ENCODE measurements at places on chromosomes 5 and 9.

- no peak for ATAC-seq
These were observed 15.1 kb downstream of the ADCY2 start for GRCh38 chr5:7410936-7411511.

GRCh38 chr9:93646640-93647178 lies 70.3 kb downstream of the PHF2 start:
- no peak for ATAC-seq

- no peak for ATAC-seq
These were observed 10.7 kb downstream of the LOX start for GRCh38 chr5:122067390-122067789.

- no peak for ATAC-seq
These were observed 11.7 kb upstream of the OR13D1 start for GRCh38 chr9:104682642-104683041.

- ATAC-seq = no peak
These were observed 117.5 kb downstream of the ADAMTS2 start for GRCh38 chr5:179227580-179228311.

DNA sequence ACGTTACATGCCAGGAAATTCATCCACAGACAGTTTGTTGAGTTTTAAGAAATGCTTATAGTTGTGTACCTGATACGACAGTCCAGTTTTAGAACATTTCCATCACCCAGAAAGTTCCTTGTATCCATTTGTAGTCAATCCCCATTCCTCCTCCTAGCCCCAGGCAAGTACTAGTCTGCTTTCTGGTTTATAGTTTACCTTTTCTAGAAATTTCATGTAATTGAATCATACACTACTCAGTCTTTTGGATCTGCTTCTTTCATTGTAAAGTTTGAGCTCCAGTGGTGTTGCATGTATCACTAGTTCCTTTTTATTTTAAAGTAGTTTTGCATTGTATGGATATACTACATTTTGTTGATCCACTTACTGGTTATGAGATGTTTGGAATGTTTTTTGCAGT lies 291.2 kb downstream of the AOPEP start:
- ATAC-seq = no peak

GRCh38 chr5:18984559-18985080 lies 1003.4 kb downstream of the CDH18 start:
- no peak for ATAC-seq

DNA sequence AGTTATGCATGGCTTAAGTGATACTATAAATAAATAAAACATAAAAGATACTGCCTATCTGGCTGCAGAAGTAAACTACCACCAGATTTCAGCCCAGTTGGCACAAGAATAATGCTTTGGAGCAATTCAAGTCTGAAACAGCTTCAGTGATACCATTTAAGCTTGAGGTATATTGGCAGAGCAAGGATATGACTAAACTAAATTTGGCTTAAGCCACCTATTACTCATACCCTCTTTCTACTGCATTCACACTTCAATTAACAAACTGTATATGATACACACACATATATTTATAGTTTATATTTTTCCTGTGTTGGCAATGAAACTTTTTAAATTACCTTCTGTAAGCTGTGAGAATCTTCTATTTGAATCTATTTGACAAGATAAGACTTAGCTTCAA lies 431.9 kb downstream of the ANXA1 start:
- peak; percentile 90 for ATAC-seq

DNA sequence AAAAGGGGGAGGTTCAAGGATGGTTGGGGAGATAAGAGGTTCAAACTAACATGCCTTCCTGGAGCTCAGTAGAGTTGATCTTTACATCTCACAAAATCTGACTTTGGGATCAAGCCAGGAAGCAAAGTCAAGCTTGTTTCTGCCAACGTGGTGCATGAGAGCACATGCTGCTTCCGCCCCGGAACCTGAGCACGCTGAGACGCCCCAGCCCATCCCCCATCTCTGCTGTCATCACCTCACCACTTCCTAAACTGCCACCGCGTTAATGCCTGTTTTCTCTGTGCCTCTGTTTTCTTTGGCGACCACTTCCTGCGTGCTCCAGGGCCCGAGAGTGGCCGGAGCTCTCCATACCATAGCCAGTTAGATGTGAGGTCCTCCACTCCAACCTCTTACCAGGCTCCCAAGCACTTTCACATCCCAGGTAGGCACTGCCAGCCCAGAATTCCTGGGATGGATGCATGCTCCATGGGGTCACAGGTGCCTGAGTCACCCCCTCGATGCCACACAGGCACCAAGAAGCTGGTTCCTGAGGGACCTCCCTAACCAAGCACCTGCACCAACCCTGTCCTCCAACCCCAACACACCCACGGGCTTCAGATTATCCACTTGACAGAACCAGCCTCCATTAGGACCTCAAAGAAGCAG lies 31.2 kb upstream of the AFAP1L1 start:
- peak; percentile 62 for ATAC-seq

DNA sequence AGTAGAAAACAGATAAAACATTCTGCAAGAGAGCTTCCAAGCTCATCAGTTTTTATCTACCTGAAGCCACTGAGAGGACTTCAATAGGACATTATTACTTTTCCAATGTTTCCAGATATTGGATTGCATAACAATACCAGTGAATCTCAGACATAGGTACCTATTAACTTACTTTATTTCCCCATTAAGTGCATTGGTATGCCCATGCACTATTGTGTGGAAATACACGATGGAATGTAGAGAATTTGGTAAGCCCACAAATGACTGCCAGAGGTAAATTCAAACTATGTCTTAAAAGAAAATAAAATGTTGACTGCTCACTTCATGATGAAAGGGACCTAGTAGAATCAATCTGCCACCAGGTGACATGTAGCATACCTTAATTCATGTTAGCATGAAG lies 48.1 kb upstream of the PRR16 start:
- ATAC-seq = no peak

DNA sequence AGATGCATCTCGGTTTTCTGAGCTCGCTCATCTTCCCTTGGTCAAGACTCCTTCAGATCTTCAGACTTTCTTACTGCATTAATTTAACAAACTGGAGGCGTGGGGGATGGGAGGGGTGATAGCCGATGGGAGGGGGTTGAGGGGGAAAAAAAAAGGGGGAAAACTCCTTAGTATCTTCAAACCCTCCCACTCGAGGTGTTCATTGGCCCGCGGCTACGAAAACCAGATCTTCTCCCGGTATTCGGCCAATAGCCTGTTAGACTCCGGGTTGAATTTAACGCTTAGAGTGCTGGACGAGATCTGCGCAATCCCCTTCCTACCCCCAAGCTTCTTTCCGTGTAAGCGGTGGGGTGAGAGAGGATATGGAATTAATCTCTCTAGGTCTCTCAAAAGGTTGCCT lies 689 bp upstream of the GLRA1 start:
- no peak for ATAC-seq

GRCh38 chr5:72433522-72433921 lies 73.7 kb downstream of the ZNF366 start:
- ATAC-seq = peak; percentile 46

DNA sequence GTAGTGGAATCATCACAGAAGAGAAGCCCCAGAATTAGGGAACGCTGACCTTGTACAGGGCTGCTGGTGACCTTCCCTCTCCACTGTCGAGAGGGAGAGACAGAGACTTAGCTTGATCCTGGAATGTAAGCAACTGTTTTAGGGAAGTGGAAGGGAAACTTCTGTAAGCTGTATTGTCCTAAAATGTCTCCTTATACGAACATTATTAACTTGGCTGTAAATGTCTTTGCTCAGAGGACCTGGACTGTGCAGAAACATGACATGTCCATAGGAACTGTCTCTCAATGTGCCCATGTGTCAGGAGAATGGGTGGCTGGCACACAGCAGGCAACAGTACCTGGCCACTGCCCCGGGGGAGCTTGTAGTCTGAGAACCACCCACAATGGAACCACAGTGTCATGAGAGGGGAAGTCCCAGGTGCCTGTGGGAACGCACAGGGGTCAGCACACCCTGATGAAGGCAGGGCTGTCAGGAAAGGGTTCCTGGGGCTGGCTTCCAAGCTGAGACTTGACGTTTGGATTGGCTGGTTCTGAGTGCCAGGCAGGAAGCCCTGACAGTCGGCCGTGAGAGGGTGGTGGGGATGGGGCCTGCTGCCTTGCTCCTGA lies 34.0 kb downstream of the DAP start:
- no peak for ATAC-seq

DNA sequence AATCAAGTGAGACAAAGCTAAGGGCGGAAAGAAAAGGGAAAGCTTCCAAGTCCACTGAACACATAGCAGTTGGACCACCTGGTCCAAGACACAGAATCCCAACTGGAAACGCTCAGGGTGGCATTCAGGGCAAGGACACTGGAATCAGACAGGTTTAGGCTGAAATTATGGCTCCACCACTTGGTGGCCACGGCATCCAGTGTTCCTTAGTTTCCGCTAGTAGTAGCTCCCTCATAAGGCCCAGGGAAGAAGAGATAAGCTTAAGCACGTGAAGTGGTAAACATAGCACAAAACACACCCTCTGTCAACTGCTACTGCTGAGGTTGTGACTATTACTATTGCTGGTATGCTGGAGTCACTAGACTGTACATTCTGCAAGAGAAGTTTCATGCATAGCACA lies 209.4 kb downstream of the GLIS3 start:
- no peak for ATAC-seq

DNA sequence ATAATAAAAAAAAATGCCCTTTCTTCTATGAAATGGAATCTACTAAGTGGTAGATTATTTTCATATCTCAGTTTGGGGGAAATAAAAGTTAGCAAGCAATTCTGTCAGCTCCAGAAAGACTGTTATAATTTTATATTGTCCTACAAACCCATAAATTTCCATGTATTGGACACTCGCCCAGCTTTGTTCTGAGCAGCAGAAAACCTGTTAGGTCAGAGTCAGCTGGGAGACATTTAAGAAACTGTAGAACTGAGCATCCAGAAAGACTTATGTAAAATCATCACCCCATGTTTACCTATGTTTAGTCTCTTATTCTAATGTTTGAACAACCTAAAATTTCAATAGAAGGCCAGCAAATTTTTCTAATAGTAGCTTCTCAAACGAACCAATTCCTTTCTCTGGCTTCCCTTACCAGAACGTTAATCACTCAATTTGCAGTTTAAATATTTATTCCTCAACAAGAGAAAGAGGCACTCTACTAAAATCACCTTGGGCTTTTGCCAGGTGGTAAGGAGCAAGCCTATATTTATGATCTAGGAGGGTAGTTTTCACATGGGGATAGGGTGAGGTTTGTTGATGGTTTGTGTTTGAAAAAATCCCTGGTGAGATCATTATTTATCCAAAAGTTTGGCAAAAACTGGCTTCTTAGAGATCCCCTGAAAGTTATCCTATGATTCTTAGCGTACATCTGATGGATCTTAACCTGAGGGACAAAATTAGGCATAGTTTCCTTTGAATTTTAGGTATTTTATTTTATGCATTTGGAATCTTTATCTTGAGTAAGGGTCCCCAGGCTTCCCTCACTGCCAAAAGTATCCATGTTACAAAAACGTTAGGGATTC lies 34.4 kb downstream of the MACROH2A1 start:
- ATAC-seq = no peak

GRCh38 chr9:135901826-135902225 lies 5.5 kb downstream of the CAMSAP1 start:
- no peak for ATAC-seq

GRCh38 chr5:151886546-151887275 lies 37.9 kb downstream of the GLRA1 start:
- no peak for ATAC-seq

- no peak for ATAC-seq
These were observed 297.2 kb downstream of the MED10 start for GRCh38 chr5:6080930-6081726.

- ATAC-seq = no peak
These were observed 278.6 kb upstream of the CDH10 start for GRCh38 chr5:24923400-24923799.

DNA sequence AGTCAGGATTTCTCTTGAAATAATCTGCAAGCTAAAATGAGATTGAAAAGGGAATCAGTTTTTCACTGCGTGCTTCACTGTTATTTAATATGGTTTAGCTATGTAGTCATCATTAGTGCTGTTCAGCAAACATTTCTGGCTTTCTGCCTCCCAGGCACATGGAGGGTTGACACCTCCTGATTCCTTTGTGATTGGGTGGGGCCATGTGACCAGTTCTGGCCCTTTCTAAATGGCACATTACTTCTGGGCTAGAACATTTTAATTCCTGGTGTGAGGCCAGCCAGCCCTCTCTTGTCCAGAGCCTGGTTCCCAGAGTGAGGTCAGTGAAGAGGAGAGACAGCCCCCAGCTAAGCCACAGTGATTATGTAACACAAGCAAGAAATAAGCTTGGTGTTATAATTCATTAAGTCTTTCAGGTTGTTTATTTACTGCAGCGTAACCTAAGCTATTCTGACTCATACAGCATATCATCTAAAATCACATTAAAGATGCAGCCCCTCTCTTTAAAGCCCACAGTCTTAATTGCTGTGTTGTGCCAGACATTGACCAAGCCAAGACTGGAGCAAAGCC lies 17.4 kb upstream of the ARSI start:
- ATAC-seq = peak; percentile 57

DNA sequence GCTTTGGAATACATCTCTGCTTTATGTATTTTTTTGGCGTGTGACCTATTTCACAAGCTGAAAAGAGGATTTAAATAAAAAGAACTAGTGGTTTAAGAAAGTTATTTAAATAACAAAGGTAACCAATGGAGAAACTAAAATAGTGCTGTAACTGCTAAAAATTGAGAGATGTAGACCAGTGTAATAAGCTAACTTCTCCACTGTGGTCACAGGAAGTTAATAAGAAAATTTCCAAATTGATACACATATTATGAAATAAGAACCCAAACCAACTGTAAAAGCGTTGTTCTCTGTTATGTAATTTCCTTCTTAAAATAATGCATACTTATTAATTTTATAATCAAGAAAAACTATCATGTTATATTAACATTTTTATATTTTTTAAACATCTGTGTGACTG lies 29.1 kb upstream of the ZFAND5 start:
- no peak for ATAC-seq

DNA sequence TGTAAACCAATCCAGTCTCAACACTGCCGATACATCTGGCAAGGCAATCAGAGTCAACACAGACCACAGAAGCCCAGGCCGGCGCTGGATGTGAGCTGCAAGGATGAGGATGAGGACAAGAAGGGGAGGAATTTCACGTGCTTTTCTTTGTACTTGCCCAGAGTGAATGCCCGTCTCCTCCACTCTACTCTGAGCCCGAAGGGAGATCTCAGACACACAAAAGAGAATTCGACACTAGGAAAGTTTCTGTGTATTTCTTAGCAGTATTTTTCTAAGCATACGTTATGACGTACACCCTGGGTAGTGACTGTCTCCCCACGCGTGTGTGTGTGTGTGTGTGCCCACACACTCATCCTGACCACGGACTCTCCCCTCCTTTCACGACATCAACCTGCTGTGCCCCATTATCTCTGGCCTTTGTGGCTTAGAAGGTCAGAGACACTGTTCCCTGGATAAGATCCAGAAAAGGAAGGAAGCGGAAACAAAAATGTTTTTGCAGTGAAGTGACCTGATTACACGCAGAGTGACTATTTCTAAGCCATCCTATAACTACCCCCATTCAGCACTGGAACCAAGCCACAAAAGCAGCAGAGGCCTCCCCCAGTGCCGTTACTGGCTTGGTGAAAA lies 227.3 kb upstream of the DAPK1 start:
- ATAC-seq = no peak

- no peak for ATAC-seq
These were observed 2.9 kb upstream of the ICE1 start for GRCh38 chr5:5419291-5420210.
